ENCODE measurements at places on chromosomes 11 and 22. TPM values are rescaled to one million over a fixed set of nuclear protein-coding genes. Genes with fewer than 3 reads are reported as not detected.

IGF2 gene
- 1,039 TPM for polyA plus RNA-seq

DNA sequence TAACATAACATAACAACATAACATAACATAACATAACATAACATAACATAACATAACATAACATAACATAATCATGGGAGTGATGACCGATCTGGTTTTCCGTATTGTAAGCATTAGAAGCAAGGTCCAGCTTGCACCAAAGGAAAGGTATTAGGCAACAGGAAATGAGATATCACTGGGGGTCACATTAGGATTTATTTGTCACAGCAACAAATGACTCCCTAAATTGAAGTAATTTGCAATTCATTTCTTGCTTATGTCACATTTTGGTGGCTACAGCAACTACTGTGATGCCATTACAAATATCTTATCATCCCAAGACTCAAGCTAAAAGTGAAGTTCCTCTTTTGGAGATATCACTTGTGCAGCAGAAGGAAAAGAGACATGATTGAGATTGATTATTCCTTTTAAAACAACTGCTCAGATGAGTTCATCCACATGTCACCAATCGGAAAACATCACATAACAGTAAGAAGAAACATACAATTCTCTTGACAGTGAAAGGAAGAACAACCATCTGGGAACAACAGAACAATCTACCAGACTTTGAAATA is 1331.1 kb upstream of the RAG2 start:
- DNase-seq, result no peak

DNA sequence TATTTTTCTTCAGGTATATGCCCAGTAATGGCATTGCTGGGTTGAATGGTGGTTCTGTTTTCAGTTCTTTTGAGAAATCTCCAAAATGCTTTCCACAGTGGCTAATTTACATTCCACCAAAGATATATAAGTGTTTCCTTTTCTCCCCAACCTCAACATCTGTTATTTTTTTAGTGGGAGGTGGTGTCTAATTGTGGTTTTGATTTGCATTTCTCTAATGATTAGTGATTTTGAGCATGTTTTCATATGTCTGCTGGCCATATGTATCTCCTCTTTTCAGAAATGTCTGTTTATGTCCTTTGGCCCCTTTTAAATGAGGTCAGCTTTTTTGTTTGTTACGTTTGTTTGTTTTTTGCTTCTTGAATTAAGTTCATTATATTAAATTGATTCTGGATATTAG is 760.2 kb downstream of the KCNA4 start:
- DNase-seq, result no peak

DNA sequence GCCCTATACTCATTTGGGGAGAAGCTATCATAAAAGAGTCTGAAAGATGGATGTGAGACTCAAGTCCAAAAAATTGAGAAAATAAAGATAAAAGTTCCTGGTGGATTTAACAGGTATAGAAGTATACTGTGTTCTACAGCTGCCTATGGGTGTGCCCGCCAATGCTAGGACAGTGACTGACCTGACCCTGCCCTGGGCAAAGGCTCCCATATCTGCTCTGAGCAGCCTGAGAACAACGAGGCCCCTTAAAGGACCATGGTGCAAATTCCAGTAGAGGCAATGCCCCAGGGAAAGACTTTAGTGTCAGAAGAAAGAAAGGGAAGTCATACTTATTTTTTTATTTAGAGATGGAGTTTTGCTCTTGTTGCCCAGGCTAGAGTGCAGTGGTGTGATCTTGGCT is 181.8 kb downstream of the NAV2 start:
- no peak for DNase-seq

- DNase-seq, result no peak
Observed at GRCh38 chr11:13277768-13278608, at the start of gene BMAL1. TSS of gene BMAL1 (plus strand) at chr11:13277790. CDS start at chr11:13354309, 76,519 bp downstream.

- no peak for DNase-seq
Observed at GRCh38 chr22:50526834-50527801, 1.7 kb upstream of the SCO2 start.

SHANK2 gene
- 39.6 TPM for polyA plus RNA-seq

DNA sequence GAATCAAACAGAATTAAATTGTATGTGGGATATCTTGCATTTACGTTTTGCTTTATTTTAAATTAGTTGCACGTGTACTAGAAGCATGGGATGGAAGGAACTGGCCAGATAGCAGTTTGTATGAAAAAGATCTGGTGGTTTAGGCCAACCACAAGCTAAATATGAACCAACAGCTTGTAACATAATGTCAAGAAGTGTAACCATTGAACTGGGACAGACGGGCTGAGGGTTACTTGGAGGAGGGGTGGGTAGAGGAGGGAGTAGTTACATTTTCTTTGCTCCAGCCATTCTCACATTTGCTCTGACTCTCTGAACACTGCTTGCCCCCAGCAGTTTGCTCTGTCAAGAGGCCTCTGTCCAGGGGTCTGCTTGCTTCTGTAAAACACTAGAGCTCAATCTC is 31.7 kb upstream of the CXCR5 start:
- no peak for DNase-seq

GRCh38 chr11:3605771-3606203 is 36.0 kb downstream of the ART5 start:
- no peak for DNase-seq

DNA sequence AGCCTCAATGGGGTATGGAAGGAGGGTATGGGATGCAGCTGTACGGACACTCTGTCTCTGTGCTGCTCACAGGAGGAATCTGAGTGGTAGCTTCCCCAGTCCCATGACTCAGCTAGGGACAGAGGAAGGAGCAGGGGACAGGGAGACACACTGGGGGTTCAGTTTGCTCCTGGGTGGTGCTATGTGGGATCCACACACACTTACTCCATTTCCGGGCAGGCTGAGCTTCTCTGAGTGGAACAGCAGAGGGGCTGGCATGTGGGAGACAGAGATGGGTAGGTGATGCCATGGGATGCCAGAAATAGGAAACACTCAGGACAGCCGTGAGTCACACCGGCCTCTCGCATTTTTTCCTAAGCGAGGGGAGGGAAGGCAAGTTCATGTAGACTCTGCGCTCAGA is 59.2 kb upstream of the KIRREL3 start:
- DNase-seq, result no peak

DNA sequence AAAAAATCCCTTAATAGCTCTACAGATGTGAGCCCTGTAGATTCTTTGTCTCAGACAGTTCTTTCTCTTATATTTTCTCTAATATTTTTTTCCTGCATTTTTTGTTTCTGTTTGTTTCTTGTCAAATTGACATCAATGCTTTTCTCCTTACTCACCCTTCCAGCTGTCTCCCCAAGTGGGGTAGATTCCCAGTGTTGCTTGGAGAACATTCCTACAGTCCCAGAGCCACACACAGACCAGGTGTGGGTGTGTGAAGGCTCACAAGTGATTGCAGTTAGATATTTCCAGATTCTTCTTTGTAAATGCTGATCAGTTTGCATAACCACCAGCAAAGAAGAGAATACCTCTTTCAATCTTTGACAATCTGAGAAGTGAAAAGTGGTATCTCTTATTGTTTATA is 7.5 kb downstream of the VPS51 start:
- no peak for DNase-seq

DNA sequence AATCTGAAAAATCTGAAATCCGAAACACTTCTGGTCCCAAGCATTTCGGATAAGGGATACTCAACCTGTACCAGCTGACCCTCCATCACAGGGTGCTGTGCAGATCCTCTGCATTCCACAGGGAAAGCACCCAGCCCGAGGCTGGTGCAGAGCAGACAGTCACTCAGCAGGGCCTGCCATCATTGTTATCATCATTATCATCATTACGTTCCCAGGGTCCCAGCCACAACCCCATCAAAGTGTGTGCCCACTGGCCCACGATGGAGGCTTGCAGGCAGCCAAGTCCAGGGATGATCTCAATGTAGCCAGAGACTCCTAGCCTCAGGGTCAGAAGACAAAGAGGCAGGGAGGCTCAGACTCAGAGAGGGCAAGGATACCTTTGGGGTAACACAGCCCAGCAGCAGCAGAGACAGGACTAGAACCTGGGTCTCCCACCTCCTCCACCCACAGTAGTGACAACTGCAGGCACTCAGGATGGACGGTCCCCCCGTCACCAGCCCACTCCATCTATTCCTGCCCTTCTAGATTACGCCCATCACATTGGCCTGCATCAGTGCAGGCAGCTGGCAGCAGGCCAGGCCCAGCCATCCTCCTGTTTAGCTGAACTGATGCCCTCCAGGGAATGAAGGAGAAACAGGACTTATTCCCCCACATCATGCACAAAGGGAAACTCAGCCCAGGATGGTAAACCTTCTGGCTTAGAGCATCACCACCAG is 10.3 kb downstream of the GAL3ST1 start:
- no peak for DNase-seq

CCND1 gene
- polyA plus RNA-seq, result 160 TPM

SCT gene
- 2.0 TPM for polyA plus RNA-seq
